ENCODE measurements at places on chromosomes 1 and 21.

- DNase-seq: no peak
Observed at GRCh38 chr1:20107796-20108195, 11.5 kb downstream of the PLA2G2D start.

GRCh38 chr21:34202553-34203372 is 129.4 kb downstream of the MRPS6 start:
- DNase-seq: peak; percentile 43

DNA sequence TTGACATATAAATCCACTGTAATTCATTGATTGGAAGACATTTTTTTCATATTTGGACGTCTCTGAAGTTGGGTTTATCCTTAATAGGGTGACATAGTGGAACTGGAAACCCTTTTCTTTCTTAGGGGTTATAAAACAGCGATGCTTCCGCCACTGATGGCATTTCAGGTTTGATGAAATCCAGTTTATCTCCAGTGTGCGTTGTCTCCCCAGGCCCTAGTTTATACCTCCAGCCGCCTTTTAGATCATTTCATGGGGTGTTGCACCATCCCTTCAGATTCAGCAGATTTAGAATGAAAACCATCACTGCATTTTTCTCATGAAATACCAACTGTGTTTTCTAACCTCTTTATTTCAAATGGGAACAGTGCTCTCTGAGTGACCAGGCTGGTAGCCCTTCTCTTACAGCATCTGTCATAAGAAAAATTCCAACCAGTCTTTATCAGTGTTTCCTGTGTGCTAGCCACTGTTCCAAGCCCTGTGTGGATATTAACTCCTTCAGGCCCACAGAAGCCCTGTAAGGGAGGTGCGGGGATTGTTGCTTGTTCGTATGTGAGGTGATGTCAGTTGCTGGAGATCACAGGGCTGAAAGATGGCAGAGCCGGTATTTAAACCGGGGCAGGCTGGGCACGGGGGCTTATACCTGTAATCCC is 19.0 kb downstream of the H6PD start:
- no peak for DNase-seq

- peak; percentile 71 for DNase-seq
Observed at GRCh38 chr1:189726806-189727205, 750.9 kb downstream of the BRINP3 start.

- no peak for DNase-seq
Observed at GRCh38 chr1:10613340-10613739, 138.6 kb downstream of the PEX14 start.

DNA sequence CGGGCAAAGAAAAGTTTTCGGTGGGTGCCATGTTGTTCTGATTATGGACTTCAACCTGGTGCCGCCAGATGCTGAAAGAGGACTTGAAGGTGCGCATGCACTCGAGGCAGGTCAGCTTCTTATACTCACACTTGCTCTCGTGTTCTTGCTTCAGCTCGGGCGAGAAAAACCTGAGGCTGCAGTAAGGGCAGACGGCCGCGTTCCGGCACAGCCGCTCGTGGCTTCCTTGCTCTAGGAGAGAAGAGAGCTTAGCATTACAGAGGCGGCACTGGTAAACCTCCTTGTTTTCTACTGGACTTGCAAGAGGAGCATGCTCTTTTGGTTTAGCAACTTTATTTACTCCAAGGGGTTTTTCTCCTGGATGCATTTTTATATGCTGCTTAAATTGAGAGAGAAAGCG is 18.5 kb downstream of the ZBTB21 start:
- DNase-seq: no peak

DNA sequence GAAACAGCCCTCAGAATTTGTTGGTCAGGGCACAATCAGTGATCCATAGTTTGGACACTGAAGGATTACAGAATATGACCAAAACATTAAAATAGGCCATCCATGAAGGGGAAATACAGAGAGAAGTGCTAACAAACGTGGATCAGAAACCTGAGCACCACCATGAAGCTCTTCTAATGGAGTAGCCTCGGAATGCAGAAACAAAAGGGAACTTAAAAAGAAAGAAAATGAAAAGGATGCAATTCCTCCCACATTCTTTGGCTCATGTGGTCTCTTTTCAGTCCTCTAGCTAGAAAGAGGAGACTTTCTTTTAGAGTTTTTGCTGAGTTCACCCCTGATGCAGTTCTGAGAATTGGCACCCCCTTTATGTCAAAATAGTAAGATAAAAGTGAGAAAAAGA is 989.8 kb upstream of the B3GALT2 start:
- DNase-seq: no peak

DNA sequence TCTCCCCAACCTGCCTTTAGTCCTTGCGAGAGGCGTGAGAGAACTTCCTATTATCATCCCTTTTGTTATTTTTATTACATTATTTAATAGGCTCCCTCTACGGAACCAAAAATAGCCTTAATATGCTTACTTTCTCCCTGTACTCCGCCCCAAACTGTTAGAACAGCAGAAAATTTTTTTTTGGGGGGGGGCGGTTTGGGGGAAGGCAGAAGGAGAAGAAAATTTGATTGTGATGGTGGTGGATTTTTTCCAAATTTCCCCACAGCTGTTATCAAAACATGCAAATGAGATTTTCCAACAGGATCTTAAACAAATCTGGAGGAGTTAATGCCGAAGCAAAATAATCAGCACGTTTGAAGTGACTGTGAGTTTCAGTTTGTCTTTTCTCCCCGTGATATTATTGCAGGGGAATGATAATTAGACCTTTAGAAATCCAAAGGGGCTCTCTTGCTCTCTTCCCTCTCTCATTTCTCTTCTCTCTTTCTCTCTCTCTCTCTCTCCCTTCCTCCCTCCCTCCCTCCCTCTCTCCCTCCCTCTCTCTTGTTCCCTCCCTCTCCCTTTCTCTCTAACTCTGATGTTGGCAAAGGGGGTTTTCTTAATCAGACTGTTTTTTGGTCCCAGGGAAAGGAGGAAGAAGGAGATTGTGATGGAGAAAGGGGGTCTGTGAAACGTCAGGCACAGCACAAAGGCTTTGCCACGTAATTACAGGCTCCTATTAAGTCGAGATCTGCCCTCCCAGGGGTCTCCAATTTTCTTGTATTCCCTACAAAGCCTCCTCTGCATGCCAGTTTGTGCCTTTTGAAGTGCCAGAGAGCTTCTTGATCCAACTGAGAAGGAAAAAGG is 1.1 kb upstream of the PRRX1 start:
- DNase-seq: peak; percentile 73

- DNase-seq: no peak
Observed at GRCh38 chr1:167774710-167775109, 52.9 kb downstream of the MPZL1 start.

DNA sequence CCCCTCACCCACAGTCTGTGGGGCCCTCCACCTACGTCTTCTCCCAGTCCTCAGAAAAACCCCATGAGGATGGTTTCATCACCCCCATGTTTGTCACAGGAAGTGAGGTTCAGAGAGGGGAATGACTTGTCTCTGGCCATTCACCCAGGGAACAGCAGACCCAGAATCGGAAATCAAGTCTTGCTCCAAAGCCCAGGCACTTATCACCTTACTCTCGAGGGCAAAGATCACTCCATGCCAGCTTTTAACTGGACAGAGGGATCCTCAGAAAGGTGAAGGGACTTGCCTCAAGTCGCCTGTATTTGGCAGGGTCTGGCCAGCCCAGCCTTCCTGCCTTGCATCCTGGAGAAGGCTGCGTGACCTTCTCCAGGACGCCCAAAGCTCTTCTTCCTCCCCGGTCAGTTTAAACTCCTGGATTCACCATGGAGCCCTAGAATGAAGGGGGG is 57.9 kb upstream of the SSBP3 start:
- DNase-seq: no peak

- no peak for DNase-seq
Observed at GRCh38 chr1:223161321-223161720, 18.3 kb upstream of the TLR5 start.

- no peak for DNase-seq
Observed at GRCh38 chr1:169214598-169214997, 108.1 kb downstream of the ATP1B1 start.

DNA sequence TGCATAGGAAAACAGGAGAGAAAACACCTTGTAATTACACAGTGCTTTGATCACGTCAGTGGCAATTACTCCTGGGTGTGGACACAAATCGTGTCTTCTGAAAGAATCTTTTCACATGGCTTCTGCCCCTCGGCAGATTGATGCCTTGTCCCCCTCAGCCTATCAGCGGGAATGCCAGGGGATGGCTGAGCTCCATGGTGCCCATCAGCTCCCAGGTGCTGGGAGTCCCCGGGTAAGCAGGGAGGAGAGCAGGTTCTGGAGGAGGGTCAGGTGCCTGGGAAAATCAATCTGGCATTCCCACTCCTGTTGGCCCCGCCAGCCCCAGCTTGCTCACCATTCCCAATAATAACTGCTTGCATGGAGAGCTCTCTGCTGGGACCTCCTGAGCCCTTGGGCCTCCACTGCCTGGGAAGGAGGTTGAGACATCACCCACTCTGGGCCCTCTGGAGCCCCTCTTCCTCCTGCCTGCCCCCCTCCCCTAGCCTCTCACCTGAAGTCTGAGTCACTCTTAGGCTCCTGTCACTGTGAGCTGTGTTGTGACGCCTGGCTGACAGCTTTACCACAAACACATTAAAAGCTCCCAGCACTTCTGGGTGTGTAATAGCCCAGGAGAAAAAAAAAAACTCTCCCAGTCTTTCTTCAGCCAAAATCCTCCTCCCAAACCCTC is 4.9 kb downstream of the CAMK2N1 start:
- DNase-seq: no peak

GRCh38 chr21:29304597-29304996 is 5.9 kb downstream of the BACH1 start:
- DNase-seq: no peak

DNA sequence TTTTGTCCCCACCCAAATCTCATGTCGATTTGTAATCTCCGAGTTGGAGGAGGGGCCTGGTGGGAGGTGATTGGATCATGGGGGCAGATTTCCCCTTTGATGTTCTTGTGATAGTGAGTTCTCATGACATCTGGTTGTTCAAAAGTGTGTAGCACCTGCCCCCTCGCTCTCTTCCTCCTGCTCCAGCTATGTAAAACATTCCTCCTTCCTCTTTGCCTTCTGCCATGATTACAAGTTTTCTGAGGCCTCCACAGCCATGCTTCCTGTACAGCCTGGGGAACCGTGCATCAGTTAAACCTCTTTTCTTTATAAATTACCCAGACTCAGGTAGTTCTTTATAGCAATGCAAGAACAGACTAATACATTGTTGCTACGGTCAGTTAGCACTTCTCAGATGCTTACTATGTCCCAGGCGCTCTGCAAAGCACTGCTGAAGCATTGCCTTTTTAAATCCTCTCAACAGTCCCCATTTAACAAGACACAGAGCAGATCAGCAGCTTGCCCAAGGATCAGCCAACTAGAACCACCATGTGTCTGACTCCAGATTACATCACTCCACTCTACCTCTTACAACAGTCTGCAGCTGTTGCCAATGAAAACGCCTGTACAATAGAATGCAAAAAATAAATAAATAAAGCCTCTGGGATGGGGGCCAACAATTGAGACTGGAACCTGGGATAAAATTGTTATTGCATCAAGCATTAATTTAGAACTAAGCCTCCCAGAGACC is 52.4 kb upstream of the USP1 start:
- DNase-seq: peak; percentile 97

GRCh38 chr1:5982868-5983267 is 9.4 kb downstream of the NPHP4 start:
- no peak for DNase-seq

DNA sequence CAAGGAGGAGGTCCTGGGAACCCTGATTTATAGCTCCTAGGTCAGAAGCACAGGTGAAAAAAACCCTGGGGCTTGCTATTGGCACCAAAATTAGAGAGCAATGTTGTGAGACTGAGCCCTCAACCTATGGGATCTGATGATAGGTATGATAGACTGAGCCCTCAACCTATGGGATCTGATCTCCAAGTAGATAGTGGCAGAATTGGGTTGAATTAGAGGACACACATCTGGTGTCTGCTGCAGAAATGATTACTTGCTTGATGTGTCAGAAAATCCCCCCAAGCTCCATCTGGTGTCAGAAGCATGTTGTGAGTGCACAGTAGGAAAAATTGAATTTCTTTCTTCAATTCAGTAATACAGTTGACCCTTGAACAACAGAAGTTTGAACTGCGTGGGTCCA is 62.4 kb downstream of the MAP3K21 start:
- no peak for DNase-seq

DNA sequence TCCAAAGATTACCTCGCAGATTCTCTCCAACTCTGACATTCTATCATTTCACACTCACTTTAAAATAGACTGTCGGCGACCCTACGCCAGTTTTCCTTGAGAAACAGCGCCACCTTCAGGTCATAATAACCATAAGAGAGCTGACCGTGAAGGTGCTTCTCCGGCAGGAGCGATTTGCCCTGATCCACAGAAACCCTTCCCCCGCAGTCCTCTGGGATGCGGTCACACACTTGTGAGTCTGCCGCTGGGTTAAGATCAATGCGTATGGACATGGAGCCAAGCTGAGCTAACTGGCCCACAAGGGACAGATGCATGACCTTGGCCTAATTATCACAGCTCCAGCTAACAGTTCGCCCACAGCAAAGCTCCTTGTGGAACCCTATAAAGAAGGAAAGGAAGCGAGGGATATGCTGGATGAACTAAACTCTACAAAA is 32.8 kb upstream of the IFNAR2 start:
- peak; percentile 91 for DNase-seq

DNA sequence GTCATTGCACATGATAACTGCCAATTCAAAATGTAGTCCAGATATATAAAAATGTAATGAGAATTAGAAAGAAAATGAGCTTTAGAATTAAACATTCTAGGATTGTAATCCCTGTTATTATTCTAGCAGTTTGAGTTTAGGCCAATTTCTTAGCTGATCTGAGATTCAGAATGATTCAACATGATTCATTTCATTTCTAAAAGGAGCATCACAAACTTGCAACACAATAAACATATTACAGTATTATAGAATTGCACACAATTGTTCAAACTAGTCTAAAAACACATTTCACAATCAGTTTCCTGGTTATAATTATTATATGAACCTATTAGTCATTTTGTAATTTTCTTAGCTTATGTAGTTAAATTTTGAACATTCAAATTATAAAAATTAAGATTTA is 43.3 kb upstream of the TSHB start:
- DNase-seq: no peak

DNA sequence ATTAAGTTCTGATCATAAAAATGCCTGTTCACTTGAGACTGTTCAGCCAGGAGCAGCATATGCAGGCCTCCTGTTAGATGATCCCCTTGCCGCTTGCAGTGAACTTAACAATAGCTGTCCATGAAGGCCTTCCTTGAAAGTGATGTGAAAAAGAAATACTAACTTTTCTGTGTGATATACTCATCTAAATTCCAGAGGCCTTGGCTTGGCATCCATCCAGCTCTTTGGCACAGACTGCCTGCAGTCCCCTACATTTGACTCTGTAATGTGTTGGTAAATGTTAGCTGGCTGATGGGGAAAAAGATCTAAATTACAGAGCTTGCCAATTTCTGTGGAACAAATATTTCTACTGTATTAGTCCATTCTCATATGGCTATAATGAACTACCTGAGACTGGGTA is 73.7 kb downstream of the KCNK2 start:
- peak; percentile 39 for DNase-seq

- DNase-seq: peak; percentile 8
Observed at GRCh38 chr21:25750085-25750484, 15.3 kb downstream of the GABPA start.

- DNase-seq: peak; percentile 40
Observed at GRCh38 chr1:106954661-106955229, 101.7 kb upstream of the PRMT6 start.

- DNase-seq: no peak
Observed at GRCh38 chr21:38869946-38870345, 64.2 kb downstream of the ETS2 start.
